ENCODE measurements at places on chromosomes 5 and 9. TPM values are rescaled to one million over a fixed set of nuclear protein-coding genes. Genes with fewer than 3 reads are reported as not detected.

The MYMK gene
- not detected for total RNA-seq

The ORM2 gene
- total RNA-seq: not detected

The SLC24A2 gene
- not detected for total RNA-seq

The PCDHB14 gene
- total RNA-seq: 0.28 TPM

The C5orf46 gene
- total RNA-seq: not detected

The RNF180 gene
- 0.36 TPM for total RNA-seq

The MRPS2 gene
- total RNA-seq: 53.1 TPM

The SLC6A19 gene
- total RNA-seq: not detected

Data from IMR-90 (cell line).